Activated T-cell treated with anti-CD3 and anti-CD28 coated beads, Interleukin-2, amount 50 U/mL, for 24 hours (primary cell): ENCODE measurements at places on chromosomes 1 and 21.
A peak's percentile ranks its signal among the peaks of the same experiment; 100 is the strongest.

DNA sequence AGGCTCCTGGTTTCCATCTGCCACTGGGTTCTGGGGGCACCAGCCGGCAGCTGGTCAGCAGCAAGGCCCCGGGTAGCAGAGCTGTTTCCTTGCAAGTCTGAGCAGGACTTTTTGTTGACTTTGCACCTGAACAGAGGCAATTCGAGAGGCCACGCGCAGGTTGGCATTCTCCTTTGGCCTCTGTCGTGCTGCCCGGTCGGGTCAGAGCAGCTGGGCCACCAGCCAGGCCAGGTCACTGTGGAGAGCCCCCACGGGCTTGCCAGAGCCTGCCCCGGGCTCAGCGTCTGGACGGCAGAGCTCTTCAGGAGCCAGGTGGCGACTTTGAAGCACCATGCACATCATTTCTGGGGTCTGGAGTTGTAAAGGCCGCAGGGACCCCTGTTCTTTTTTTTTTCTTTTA is 28.4 kb upstream of the TMEM52 start:
- no peak for DNase-seq

DNA sequence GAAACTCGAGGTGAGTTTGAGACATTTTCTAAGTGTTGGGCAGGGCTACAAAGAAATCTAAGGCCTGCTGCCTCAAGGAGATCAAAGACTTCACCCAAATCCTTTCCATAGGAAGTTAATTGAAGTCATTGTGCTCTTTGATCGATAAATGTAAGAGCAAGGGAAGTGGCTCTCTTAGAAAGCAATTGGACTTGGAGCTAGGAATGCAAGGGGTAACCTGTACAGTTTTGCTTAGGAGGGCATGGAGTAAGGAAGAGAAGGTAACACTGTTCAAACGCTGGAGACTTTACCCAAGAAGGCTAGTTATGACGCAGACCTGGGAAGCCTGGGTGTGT is 418.0 kb upstream of the PROX1 start:
- no peak for DNase-seq

GRCh38 chr21:45836694-45837670 is 144.6 kb upstream of the COL6A1 start:
- peak; percentile 14 for DNase-seq

- no peak for DNase-seq
Measured at GRCh38 chr1:229268505-229268904, 2.4 kb upstream of the RAB4A start.

DNA sequence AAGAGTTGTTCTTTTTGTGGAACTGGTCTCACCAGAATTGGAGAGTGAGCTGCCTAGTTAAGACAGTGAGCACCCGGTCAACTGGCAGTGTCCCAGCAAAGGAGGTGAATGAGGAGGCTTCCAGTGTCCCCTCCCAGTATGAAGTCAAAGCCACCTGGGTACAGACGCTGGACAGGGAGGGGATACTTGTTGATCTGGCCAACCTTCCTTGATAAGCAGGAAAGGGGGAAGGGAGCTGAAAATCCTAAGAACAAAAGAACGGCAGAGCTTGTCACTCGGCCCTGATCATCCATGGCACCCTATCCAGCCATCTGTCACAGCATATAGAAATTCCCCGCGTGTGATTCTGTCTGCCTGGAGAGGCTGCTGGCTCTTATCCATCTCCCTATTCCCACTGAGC is 91.5 kb downstream of the SSBP3 start:
- DNase-seq = no peak

DNA sequence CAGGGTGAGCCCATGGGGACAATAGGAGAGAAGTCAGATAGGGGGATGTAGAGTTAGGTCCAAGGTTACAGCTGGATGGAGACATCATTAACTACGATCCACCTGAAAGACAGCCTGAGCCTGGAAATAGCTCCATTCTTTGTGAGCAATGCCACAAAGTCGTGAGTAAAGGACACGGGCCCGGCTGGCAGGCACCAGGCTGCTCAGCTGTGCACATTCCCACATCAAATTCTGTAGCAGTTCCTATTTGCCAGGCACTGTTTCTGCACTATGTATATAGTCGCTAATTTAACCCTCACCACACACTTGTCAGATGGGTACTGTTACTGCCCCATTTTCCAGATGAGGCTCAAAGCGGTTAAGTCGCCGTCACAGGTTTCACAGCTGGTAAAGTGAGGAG is 338.0 kb upstream of the KAZN start:
- no peak for DNase-seq

DNA sequence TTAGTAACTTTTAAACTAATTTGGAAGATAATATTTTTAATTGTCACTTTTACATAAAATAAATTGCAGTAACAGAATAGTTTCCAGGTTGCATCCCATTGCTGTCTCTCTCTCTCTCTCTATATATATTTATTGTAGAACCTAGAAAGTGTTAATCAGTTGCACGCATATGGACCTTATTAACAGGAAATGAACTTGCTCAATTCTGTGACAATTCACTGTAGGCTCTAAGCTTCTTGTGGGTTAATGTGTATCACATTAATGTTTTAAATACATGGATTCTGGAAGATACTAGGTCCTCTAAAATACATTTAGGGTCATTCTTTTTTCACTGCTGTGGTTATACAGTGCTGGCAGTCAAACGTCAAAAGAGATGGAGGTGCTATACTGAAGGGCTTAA is 33.1 kb downstream of the LRRC71 start:
- DNase-seq = no peak

GRCh38 chr1:186574926-186575325 is 105.3 kb downstream of the PTGS2 start:
- no peak for DNase-seq

GRCh38 chr1:232542633-232543593 is 87.0 kb downstream of the SIPA1L2 start:
- DNase-seq = no peak

DNA sequence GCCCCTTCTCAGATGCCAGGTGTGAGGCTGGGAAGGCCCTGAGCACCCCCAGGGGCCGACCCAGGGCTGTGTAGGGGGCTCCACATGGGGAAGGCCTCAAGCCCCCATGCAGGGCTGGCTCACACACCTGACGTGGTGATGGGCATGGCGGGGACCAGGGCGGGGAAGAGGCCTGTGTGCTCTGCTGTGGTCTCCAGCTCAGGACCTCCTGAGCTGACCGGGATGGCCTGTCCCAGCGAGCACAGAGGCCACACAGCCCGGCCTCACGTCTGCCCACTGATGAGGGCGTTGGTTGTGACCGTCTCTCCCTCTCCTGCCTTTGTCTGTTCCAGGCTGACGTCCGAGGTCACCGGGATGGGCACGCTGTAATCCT is 40.2 kb upstream of the COL6A1 start:
- DNase-seq = no peak

GRCh38 chr1:227779685-227780084 is 35.8 kb upstream of the PRSS38 start:
- DNase-seq = peak; percentile 21

GRCh38 chr1:9269721-9270120 is 23.0 kb upstream of the SPSB1 start:
- no peak for DNase-seq

- DNase-seq = no peak
Measured at GRCh38 chr1:87169263-87169910, 159.3 kb upstream of the LMO4 start.

GRCh38 chr21:39099859-39100258 is 83.4 kb downstream of the PSMG1 start:
- no peak for DNase-seq

- no peak for DNase-seq
Measured at GRCh38 chr1:246631426-246631825, 65.2 kb downstream of the CNST start.

- DNase-seq = no peak
Measured at GRCh38 chr1:216533776-216534175, 110.5 kb upstream of the USH2A start.

- no peak for DNase-seq
Measured at GRCh38 chr1:227730630-227731151, 4.4 kb downstream of the JMJD4 start.

DNA sequence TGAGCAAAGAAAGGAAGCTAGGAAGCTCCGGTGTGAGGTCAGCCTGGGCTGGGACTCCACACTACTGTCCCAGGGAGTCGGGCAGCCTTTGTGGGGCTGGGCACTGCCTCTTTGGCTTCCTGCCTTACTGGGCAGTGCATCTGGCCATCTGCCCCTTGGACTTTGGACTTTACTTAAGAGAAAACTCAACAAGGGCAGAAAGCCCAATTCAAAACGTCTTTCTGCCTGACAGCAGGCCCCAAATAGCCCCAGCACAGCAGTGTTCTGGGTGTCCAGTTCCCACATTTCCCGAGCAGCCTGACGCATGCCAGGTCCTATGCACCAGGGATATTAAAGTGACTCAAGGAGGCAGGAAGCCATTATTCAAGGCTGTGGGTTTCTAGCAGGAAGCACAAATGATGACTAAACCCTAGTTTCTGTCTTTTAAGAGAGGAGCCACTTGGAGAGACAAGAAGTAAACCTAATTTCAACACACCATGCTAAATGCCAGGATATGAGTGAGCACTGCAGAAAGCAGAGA is 37.9 kb upstream of the EDEM3 start:
- DNase-seq = no peak

- DNase-seq = no peak
Measured at GRCh38 chr1:58943776-58944175, 159.9 kb upstream of the JUN start.

DNA sequence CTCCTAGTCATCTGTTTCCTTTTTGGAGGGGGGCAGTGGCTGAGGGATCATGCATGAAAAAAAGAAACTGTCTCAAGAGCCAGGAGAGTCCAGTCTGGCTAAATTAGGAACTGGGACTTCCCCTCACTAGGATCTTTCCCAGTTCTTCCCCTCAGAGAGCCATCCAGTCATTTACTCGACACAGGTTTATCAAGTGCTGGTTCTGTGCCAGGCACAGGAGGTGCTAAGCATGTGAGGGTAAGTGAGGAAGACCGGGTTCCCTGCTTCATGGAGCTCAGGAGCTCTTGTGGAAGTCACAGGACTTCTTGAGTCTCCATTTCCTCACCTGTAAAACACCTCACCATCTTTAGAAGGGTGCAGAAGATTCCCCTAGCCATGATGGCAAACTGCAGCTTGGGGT is 8.6 kb upstream of the NUAK2 start:
- no peak for DNase-seq

- peak; percentile 73 for DNase-seq
Measured at GRCh38 chr1:17335821-17336710, 28.1 kb downstream of the PADI4 start.

DNA sequence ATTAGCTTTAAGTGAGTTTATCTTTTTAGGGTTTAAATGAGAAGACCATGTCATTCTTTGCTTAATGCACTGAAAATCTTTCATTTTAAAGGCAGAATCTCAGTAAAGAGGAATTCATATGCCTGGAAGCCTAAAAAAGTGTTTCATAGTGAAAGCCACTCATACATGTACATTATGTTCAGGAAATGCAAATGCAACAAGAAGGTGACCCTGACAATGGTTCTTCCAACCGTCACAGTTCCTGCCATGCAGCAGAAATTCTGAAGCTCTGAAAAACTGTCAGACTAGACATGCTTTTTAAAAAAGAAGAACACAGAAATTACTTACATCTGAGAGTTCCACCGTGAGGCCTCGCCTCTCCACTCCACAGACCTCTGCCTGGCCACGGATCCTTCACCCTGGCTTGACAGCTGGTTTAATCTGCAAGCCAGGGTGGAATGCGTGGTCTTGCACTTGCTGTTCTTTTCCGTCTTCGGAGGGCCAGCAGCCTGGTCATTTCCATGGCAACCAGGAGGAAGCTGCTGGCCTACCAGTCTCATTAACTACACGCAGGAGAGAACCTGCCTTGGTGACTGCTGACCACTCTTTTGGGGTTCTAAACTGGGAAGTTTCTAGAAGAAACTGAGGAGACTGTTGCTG is 41.8 kb upstream of the PAXBP1 start:
- DNase-seq = no peak

- peak; percentile 59 for DNase-seq
Measured at GRCh38 chr1:226722901-226723656, 16.0 kb downstream of the ITPKB start.

GRCh38 chr1:182069028-182069466 is 7.5 kb upstream of the ZNF648 start:
- DNase-seq = peak; percentile 59

DNA sequence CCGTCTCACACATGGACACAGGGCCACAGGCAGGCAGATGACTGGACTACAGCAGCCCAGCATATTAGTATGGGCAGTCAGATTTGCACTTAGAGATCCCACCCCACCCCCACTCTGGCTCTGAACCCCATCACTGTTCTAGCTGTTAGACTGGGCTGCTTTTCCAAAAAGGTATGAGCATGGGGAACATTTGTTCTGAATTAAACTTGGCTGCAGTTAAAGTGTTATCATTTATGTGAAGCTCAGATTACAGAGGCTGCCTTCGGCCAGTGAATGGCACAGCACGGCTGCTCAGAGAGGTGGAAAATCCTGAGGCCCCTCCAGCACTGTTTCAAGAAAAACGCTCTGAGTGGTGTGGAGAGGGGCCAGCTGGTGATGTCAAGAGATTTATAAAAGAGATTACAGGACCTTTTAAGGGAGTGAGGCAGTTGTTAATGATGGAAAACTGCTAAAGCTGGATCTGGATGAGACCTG is 6.9 kb upstream of the NOS1AP start:
- no peak for DNase-seq

DNA sequence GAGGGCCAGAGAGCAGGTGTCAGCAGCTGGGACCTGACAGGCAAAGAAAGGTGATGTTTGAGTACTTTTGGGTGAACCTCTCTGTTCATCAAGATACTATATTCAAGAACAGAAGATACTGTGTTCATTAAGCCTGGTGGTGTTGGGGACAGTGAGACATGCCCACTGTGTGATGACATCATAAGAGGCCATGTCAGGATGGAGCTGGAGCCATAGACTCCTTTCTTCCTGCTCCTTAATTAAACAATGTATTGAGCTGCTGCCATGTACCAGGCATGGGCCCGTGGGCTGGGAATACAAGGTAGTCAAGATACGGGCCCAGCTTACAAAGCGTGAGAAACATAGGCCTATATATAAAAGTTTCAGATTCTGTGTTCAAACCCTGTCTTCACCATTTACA is 435.4 kb downstream of the RPS6KC1 start:
- no peak for DNase-seq
